T-helper 1 cell (primary cell): ENCODE measurements at places on chromosomes 6 and 20.

- DNase-seq = no peak
Measured at GRCh38 chr20:41300383-41300782, 17.1 kb downstream of the ZHX3 start.

GRCh38 chr20:19893356-19893755 is 123.8 kb upstream of the NAA20 start:
- no peak for DNase-seq

DNA sequence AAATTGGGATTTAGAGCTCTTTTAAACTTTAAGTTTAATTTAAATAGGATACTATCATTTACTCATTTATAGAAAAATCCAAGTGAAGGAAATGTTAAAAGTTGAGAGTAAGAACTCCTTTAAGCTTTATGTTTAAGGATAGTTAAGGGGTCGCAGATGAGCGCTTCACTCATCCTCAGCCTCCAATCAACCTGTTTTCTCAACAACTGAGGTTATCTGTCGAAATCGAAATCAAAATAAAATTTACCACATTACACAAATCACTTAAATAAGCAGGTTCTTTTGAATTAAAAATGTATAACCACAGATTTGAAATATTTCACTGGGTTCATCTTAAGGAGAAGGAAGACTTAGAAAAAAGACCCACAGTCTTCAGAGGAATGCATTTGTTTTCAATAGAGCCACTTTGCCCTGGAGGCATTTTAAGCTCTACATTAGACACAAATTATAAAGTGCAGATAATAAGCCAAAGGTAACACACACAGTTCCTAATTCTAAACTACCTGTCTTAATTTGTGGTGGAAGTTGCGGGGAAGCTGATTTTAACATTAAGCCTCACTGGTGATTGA is 5.5 kb downstream of the PAX1 start:
- DNase-seq = no peak

- DNase-seq = no peak
Measured at GRCh38 chr20:23118144-23118543, 32.0 kb upstream of the CD93 start.

- DNase-seq = no peak
Measured at GRCh38 chr20:2691127-2691526, 1.5 kb upstream of the EBF4 start.

DNA sequence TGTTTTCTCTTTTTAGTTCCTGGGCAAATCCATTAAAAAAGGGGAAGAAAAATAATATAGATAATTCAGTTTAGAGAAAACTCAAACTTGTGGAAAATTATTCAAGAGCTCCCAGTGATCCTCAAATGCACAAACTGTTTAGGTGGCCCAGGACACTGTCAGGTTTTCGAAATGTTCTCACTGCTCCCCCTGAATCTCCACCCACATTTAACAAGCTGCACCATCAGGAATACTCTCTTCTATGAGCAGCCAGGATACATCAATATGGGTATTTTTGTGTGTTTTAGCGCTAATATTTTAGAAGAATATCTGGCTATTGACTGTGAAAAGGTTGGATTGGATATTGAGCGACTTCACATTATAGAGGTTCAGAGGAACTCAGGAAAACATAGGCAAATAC is 43.9 kb downstream of the OR2B2 start:
- no peak for DNase-seq

GRCh38 chr20:52011093-52011492 is 180.5 kb downstream of the ZFP64 start:
- no peak for DNase-seq

DNA sequence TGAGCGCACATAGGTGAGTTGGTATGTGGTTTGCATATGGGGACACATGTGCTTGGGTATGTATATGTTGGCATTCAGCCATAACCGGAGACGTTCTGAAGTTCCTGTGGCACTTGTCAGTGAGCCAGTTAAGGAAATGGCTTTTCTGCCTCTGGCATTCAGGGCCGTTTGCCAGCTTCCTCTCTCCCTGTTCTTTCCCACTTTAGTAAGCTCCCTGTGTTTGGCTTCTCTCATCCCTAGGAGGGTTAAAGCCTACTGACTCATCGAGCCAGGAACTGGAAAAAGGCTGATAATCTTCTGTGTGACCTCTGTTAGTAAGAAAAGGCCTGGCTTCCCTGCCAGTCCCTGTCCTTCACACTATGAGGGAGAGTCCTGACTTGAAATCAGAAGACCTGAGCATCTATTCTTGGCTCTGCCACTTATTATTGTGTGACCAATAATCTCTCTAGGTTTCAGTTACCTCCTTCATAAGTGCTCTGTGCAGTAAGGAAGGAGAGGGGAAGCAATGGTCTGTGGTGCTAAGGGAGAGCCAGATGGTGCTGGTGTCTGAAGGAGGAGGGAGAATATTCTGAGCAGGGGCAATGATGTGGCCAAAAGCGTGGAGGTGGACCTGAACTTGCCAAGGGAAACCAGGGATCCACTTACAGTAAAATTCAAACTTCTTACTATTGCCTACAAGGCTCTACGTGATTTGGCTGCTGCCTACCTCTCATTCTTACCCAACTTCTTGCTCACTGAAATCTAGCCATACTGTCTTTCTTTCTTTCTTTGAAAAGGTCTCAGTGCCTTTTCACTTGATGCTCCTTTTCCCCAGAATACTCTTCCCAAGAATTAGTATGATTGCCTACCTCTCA is 31.4 kb downstream of the ACSS2 start:
- DNase-seq = no peak

GRCh38 chr6:156970595-156971112 is 193.5 kb downstream of the ARID1B start:
- DNase-seq = no peak
